ENCODE measurements at places on chromosomes 7 and 10.

GRCh38 chr7:2794836-2795636 lies 49.1 kb downstream of the GNA12 start:
- no peak for DNase-seq

DNA sequence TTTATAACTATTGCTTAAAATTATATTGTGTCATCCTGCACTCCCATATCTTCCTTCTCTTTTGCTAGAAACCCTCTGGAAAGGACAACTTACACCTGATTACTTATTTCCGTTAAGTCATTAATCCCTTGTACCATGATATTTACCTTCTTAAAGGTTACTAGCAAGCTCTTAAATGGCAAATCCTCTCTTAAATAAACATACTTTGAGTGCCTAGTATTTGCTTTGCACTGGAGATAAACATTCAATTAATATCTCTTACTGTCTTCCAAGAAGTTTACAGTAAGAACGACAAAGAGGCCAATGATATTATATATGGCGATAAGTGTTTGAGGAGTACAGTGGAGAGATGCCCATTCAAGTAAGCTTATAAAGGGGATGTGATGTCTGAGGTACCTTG lies 278.3 kb downstream of the HGF start:
- DNase-seq, result no peak

GRCh38 chr10:110324201-110324804 lies 19.6 kb upstream of the SMNDC1 start:
- DNase-seq, result no peak

- DNase-seq, result no peak
Observed at GRCh38 chr10:1454428-1454827, 282.9 kb downstream of the ADARB2 start.

DNA sequence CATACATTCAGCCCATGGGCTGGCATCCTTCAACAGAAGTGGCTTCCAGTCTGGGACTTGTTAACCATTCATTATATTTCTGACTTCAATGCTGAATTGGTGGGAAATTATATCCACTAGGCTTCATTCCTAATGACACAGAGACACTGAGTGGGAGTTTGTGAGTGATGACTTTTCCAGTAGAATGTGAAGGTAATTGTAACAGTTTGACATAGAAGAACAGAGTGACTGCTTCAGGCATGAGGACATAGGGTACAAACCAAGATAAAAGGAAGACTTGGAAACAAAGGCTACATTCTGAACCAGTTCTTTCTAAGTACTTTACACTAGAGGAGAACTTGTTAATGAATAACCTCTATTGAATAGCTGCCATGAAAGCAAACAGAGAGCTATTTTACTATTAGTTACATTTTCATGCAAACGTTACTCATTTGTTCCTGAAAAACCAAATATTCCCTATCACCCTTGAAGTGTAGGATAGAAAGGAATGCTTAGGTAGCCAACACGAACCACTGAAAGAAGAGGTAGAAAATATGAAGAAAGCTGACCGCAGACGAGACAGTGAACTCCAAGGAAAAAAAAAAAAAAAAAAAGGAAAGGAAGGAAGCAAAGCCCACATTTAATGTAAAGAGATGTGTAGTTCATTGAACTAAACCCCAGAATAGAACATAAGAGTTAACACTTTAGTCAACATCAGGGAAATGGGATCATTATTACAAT lies 237.0 kb upstream of the SEMA3C start:
- DNase-seq, result no peak

DNA sequence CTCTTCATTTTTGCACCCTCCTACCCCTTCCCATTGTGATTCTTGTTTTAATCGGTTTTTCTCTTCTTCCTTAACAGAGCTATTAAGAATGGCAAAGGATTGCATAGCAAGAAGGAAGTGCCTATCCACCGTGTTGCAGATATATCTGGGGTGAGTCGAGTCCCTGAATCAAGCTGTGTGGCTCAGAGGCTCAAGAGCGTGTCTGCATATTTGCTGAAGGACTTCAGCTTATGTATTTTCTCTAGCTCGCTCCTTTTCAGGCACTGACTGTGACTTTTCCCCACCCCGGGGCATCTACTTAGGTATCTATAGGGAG lies 126.6 kb downstream of the LRRC4 start:
- DNase-seq, result no peak

DNA sequence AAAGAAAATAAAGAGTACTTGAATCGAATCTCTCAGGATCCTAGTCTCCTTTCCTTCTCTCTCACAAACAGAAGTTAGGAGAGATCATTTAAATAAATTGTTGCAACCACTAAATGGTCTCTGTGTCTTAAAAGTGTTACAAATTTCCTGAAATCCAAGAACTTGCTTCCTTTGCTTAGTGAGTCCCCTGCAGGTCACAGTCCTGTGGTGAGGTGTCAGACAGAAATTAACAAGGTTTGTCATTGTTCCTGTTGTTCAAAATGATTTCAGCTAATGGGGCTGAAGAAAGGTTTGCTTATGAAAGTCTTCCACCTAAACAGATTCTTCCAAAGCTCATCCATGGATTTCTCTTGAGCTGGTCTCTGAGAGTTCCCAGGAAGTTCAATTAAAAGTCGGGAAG lies 151.6 kb upstream of the SLC26A5 start:
- no peak for DNase-seq

GRCh38 chr7:17021205-17021604 lies 139.4 kb upstream of the AGR3 start:
- DNase-seq, result no peak

DNA sequence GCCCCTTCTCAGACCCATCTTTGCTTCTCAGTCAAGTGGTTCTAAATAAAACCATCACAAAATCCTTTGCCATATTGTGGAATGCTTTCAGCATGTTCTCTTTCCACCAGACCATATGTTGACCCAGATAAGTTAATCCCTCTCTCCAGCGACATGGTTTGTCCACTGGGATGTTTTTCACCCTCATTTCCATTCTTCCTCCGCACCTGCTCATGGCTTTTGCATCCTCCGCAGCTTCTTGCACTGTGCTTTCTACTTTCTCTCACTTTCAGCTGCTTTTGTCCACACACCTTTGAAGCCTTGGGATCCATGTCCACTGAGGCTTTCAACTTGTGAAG lies 52.3 kb upstream of the WAC start:
- no peak for DNase-seq

GRCh38 chr7:125847055-125847454 lies 917.4 kb upstream of the POT1 start:
- no peak for DNase-seq

GRCh38 chr10:133325440-133326222 lies 11.1 kb downstream of the CALY start:
- DNase-seq, result no peak
